A172 (cell line): ENCODE measurements at places on chromosomes 6 and 20.

DNA sequence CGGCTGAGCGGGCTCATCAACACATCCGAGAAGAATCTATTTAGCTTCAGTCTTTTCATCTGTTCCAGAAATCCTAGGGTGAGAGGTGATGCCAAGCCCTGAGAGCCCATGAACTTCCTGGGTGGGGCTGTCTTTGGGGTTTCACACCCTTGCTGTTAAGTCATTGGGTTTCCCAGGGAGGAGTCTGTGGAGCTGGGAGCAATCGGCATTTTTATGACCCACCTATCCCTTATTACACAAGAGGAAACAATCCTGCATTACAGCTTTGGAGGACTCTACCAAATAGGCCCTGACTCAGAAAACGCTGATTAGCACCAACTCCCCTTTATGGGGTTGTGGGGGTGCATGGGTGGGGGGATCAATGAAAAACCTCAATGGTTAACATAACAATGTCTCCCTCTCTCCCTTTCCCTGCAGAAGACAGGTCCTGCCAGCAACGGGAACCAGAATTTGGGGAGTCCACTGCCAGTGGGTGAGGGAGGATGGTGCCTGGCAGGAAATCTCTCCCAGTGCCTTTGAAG is 46.3 kb downstream of the EZR start:
- peak; percentile 44 for DNase-seq

DNA sequence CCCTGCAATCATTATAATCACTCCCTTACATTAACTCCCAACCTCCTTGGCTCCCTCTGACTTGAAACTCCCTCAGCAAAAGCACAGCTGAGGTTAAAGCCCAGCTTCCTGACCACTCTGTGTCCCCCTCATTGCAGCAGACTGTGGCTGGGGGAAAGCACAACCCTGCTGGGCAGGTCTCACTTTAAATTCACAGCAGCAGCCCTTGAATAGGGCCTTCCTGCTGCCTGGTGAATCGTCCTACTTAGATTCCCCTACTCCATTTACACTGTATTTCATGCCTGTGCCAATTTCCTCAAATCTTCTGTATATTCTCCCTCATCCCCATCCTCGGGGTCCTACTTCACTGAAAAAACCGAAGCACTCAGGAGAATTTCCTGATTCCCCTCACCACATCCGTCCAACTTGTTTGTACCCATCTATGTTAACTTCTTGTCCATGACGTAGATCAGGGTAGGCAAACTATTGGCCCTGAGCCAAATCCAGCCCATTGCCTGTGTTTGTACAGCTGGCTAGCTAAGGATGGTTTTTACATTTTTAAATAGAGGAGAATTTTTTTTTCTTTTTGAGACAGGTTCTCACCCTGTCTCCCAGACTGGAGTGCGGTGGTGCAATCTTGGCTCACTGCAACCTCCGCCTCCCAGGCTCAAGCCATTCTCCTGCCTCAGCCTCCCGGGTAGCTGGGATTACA is 31.5 kb upstream of the GCM1 start:
- no peak for DNase-seq

GRCh38 chr20:35767683-35768481 is 3.9 kb upstream of the PHF20 start:
- no peak for DNase-seq

DNA sequence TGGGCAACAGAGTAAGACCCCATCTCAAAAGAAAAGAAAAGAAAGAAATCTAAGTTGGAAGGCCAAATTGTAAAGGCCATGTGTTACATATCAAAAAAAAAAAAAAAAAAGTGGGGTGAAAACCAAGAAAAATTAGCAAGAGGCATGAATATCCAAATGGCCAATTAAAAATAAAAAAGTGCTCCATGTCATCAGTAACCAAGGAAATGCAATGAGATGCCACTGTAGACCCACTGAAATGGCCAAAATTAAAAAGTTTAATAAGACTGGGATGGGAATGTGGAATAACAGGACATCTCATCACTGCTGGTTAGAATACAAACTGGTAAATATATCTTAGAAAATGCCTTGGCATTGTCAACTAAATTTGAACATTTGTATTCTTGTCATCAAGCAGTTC is 30.1 kb upstream of the BCLAF1 start:
- DNase-seq, result no peak

DNA sequence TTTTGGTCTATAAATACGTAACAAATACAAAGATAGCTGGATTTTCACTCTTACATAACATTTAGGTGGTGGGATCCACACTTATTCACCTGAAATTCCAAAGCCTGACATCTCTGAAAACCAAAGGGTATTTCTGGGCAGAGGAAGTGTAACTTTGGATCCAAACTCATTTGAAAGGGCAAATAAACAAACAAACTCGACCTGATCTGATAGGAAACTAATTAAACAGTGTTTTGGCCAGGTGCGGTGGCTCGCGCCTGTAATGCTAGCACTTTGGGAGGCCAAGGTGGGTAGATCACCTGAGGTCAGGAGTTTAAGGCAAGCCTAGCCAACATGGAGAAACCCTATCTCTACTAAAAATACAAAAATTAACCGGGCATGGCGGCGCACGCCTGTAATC is 128.9 kb downstream of the ZMYND8 start:
- DNase-seq, result no peak

DNA sequence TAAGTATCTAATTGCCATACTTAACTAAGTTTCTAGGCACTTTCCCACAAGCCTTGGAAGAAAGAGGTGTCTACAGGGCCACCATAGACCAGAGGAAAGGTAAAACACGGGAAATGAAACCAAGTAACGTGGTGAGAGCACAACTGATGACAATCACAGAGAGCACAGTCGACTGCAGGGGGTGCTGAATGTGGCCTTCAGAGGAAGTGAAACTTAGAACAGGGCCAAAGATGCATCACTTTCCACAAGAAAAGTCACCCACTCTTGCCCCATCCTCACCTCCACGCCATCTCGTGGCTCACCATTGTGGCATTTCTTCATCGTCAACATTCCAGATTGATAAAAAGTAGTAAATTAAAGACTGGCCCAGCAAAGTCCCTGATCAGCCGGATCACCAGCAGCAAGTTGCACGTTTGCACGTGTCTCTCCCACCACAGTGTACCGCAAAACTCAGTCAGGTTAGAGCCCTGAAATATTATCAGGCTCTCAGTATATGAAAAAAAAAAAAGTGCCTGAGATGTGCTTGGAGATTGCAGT is 31.4 kb downstream of the HIVEP2 start:
- no peak for DNase-seq

DNA sequence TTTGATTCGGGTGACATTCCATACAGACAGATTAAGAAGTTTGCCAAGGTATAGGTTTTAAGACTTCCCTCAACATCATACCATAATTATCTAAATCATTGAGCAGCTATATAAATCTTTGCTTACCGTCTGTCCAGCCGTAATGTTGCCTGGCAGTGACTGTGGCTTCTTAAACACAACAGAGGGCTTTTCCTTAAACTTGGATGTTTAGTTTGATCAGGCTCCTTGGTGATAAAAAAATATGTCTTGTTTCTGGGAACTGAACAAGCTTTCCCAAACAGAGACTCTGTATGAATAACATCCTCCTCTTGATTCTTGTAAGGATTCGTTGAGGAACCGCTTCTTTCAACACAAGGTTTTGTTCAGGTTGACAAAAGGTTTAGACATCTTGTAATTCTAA is 130.9 kb downstream of the QKI start:
- no peak for DNase-seq

GRCh38 chr6:108945681-108946159 is 97.5 kb downstream of the ARMC2 start:
- no peak for DNase-seq

GRCh38 chr6:34554291-34555006 is 1.7 kb downstream of the SPDEF start:
- no peak for DNase-seq

- DNase-seq, result no peak
These were observed 4.7 kb downstream of the GTSF1L start for GRCh38 chr20:43722153-43722505.

DNA sequence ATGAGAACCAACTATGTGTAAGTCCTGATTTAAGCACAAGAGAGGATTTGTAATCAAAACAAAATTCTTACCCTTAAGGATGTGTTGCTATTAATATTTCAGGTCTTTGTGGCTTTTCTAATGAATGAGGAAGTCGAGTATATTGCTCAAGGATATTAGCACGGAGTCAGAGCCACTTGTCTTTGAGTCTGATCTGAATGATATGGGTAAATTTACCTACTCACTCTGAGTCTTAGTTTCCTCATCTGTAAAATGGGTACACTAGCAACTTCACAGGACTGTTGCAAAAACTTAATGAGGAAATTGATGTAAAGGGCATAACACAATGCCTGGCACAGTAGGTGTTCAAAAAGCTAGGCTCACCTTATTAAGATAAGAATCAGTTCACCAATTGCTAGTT is 30.0 kb upstream of the QKI start:
- no peak for DNase-seq

DNA sequence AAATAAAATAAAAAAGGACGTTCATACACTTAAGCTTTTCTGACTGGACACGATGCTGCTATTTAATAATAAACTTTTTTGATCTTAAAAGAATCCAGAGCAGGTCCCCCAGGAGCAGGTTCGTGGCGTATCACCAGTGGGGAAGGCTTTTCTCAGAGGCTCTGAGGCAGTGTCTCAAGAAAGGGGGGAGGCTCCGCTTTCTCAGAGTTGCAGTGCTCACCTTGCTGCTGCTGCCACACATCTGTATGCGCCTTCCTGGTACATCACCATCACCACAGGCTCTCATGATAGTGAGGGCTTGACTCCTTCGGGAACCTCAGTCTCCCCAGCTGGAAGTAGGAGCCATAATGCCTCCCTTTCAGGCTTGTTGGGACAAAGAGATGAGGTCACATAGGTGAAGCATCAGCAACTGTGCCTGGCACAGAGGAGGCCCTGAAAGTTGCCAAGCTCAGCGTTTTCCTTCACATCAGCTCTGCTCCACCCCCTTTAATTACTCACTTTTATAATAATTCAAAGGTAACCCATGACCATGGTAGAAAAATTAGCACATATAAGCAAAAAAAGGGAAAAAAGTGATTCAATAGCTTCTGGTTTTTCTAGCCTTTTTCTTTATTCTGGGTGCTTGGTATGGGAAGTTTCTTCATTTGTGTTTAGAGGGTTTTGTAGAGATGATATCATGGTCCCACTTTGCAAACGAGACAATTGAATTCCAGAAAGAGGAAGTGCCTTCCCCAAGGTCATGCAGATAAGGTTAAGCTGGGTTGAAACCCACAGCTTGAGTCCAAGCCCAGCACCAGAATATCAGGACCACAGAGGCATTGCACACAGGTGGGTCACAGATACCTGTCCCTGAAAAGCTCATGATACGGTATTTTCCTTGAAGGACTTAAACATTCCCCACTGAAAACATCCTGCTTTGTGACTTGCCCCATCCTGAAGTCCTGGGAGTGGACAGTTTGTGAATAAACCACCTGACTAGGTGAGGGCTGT is 24.5 kb downstream of the SRSF3 start:
- DNase-seq, result no peak

DNA sequence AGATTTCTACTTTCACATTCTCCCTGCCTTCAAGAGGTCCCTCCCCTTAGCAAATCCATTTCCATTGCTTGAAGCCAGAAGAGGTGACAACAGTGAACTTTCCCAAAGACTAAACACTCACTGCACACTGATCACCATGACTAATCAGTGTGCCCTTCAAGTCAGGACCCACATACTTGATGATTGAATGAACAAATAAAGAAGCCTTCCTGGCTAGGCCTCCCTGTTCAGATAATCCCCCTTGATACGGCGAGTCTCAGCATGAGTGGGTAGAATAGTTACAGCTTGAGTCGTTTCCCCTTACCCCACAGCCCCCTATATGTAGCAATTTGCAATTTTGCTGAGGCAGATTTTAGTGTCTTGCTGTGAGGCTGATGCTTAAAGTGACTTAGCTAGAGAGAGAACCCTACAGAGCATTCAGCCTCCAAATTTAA is 102.2 kb downstream of the UNC5CL start:
- DNase-seq, result peak; percentile 73

GRCh38 chr20:17601957-17602356 is 32.1 kb downstream of the DSTN start:
- no peak for DNase-seq

DNA sequence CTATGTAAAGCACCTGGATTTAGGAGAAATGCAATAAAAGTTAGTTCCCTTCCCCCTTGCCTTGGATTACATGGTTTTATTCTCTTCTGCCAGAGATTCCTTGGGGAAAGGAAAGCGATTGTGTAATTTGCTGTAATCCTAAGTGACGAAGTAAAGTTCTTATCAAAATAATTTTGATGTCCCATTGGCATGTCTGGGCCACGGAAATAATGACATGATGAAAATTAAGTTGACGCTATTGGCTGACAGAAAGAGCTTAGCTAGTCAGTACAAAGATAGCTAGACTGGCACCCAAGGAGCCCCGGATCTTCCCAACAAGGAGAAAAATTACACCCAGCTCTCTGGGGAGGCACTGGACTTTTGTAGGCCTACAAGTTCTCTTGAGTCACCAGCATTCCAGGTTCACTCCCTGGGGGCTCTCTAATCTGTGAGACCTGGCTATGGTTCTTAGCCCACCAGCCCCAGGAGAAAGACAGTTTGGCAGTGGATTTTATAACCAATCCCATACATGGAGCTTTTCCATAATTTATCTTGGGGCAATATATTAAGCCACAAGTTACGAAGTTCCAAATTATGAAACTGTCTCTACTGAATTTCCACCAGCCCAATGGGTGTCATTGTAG is 59.9 kb downstream of the FOXA2 start:
- no peak for DNase-seq

DNA sequence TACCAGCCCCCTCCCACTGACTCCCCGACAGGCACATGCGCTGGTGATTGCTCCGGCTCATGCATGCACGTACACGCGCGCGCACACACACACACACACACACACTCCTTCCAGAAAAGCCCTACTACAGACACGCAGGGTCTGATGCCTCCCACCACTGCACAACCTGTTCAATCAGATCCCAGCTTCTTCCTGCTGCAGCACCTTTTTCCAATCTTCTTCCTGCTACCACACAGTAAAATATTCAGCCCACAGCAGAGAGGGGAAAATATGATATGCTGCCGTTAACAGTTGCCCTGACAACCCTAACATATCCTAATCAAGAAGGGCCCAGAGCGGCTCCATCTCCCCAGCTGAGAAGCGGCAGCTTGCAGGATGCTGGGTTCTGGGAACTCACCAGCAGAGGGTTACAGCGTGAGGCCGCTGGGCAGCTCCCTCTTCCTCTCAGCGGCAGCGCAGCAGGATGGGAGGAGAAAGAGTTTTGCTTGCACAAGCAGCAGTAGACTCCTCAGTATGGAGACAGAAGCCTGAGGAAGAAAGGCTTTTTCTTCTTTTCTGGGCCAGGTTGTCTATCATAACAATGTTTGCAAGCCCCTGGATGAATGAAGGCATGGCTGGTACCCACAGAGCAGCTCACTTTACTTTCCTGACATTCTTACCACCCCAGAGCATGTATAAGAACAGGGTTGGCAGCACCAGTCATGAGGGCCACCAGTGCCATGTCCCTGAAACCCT is 23.9 kb downstream of the MAP7 start:
- DNase-seq, result no peak
